Cardiac atrium fibroblast (primary cell): ENCODE measurements at places on chromosomes 1 and 21. TPM values are rescaled to one million over a fixed set of nuclear protein-coding genes. Genes with fewer than 3 reads are reported as not detected.

The APCS gene
- total RNA-seq = not detected in 2 replicates

The PPIAL4G gene
- not detected in 2 replicates for total RNA-seq

The CFAP107 gene
- not detected in 2 replicates for total RNA-seq

The KRTAP12-4 gene
- not detected in 2 replicates for total RNA-seq

The RAB7B gene
- 3.1 and 8.6 TPM in 2 replicates for total RNA-seq

The KRTAP10-9 gene
- not detected in 2 replicates for total RNA-seq

The SLAMF9 gene
- total RNA-seq = not detected in 2 replicates

The ETNK2 gene
- total RNA-seq = 4.7 and 6.7 TPM in 2 replicates

The S100B gene
- total RNA-seq = not detected in 2 replicates
